Stimulated activated CD4-positive, alpha-beta T cell treated with anti-CD3 and anti-CD28 coated beads, Interleukin-1b, Interleukin-23, amount 100 ng/mL, for 24 hours (primary cell): ENCODE measurements at places on chromosomes 7 and 10.

DNA sequence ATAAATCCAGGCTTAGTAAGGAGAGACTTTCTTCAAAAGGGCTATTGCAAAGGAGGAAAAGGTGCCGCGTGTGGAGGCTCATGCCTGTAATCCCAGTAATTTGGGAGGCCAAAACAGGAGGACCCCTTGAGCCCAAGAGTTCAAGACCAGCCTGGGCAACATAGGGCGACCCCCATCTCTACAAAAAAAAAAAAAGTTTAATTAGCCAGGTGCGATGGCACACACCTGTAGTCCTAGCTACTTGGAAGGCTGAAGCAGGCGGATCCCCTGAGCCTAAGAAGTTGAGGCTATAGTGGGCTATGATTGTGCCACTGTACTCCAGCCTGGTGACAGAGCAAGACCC lies 32.2 kb downstream of the TMEM130 start:
- no peak for DNase-seq

- DNase-seq = no peak
Observed at GRCh38 chr10:72692744-72692993, 726 bp downstream of the MCU start.

DNA sequence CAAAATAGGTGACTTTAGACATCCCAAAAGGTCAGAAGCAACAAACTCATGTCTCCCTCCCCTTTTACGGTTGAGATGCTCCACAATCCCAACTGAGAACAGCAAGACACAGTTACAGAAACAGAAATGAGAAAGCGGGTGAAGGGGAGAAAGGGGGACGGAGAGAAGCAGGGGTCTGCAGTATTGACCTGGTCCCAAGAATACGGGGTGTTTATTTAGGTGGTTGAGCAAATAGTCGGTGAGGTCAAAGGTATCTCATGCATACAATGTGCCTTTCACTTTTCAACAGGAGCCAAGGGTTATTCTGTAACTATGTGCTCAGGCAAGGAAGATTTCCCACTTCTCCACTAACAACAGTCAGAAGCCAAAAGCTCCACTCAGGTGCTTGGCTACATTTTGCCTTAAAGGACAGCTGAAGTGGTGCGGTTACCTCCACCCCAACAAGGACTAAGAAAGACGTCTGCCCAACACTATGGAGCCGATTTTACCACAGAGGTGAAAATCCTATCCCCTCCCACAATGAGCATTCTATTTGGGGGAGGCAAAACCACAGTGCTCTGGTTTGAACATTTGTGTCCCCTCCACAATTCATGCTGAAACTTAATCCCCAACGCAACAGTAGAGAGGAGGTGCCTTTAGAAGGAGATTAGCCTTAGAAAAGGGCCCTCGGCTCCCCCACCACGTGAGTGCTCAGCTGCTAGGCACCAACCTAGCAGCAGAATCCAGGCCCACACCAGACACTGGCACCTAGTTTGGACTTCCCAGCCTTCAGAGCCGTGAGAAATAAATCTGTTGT lies 77.9 kb downstream of the PARD3 start:
- DNase-seq = no peak

DNA sequence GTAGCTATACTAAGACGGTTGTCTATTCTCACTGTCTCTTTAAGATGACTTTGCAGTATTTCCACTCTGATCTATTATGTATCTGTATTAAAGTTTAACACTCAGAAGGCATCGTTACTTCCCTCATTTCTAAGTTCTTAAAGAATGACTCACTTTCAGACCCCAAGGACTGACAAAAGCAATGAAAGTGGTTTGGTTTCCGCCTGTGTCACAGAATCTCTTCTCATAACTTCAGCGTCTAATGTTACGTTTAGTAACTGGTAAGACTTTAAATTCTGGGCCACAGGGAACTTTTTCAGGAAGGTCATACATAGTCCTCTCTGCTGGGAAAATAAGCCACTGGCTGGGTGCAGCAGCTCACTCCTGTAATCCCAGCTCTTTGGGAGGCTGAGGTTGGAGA lies 892.0 kb upstream of the AUTS2 start:
- no peak for DNase-seq

DNA sequence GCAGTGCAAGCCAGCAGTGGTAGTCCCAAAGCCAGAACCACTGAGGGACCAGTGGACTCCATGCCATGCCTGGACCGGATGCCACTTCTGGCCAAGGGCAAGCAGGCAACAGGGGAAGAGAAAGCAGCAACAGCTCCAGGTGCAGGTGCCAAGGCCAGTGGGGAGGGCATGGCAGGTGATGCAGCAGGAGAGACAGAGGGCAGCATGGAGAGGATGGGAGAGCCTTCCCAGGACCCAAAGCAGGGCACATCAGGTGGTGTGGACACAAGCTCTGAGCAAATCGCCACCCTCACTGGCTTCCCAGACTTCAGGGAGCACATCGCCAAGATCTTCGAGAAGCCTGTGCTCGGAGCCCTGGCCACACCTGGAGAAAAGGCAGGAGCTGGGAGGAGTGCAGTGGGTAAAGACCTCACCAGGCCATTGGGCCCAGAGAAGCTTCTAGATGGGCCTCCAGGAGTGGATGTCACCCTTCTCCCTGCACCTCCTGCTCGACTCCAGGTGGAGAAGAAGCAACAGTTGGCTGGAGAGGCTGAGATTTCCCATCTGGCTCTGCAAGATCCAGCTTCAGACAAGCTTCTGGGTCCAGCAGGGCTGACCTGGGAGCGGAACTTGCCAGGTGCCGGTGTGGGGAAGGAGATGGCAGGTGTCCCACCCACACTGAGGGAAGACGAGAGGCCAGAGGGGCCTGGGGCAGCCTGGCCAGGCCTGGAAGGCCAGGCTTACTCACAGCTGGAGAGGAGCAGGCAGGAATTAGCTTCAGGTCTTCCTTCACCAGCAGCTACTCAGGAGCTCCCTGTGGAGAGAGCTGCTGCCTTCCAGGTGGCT lies 97.7 kb downstream of the TACC2 start:
- no peak for DNase-seq

- no peak for DNase-seq
Observed at GRCh38 chr7:34225193-34225592, 319.9 kb downstream of the BMPER start.

- no peak for DNase-seq
Observed at GRCh38 chr7:2819954-2820397, 24.1 kb downstream of the GNA12 start.

DNA sequence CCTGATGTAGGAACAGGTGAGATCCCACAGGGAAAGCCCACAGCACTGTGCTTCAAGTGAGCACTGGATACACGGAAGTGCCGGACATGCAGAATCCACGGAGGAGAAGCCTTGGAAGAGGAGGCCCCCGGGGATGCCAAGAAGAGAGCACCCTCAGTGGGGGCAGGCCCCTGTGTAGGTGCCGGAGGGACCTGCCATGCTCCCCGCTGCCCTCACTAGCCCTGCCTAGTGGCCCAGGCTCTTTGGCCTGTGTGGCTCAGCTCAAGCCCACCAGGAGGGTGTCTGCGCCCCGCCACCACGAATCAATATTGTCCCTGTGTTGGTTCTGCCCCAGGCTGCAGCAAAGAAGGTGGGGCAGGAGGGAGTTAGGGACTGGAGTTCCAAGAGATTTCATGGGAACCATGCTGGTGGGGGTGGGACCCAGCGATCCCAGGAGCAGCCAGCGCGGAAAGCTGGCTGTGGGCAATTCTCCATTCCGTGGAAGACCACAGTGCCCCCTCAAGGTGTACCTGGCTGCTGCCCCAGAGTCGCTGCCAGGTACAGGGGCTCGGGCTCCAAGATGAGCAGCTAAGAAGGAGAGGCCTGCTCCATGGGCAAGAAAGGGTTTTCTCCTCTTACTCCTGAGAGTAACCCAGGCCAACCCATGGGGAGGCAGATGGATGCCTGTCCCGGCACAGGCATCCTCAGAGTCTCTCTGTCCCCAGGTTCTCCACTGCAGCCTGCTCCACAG lies 34.9 kb upstream of the LEP start:
- no peak for DNase-seq

- no peak for DNase-seq
Observed at GRCh38 chr7:158810846-158811245, 18.5 kb downstream of the ESYT2 start.

GRCh38 chr7:2675256-2675764 lies 12.7 kb upstream of the AMZ1 start:
- no peak for DNase-seq

GRCh38 chr7:103297837-103298179 lies 573 bp downstream of the PMPCB start:
- no peak for DNase-seq

GRCh38 chr10:9681655-9682054 lies 1336.0 kb upstream of the CELF2 start:
- no peak for DNase-seq

- no peak for DNase-seq
Observed at GRCh38 chr7:34806831-34807230, 148.8 kb downstream of the NPSR1 start.

DNA sequence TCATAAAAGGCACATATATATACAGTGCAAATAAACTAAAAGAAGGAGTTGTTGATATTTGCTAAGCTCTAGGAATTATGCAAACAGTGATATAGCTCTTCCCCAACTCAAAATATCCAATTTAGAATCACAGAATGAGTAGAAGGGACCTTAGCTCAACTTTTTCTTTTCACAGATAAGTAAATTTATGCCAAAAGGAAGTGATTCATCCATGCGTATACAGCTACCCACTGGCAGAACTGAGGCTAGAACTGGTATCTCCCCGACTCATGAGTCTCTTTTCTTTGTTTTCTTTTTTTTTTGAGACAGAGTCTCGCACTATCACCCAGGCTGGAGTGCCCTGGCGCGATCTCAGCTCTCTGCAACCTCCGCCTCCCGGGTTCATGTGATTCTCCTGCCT lies 54.2 kb upstream of the SVIL start:
- DNase-seq = no peak

GRCh38 chr10:46220872-46221538 lies 65.8 kb upstream of the ANTXRL start:
- no peak for DNase-seq

DNA sequence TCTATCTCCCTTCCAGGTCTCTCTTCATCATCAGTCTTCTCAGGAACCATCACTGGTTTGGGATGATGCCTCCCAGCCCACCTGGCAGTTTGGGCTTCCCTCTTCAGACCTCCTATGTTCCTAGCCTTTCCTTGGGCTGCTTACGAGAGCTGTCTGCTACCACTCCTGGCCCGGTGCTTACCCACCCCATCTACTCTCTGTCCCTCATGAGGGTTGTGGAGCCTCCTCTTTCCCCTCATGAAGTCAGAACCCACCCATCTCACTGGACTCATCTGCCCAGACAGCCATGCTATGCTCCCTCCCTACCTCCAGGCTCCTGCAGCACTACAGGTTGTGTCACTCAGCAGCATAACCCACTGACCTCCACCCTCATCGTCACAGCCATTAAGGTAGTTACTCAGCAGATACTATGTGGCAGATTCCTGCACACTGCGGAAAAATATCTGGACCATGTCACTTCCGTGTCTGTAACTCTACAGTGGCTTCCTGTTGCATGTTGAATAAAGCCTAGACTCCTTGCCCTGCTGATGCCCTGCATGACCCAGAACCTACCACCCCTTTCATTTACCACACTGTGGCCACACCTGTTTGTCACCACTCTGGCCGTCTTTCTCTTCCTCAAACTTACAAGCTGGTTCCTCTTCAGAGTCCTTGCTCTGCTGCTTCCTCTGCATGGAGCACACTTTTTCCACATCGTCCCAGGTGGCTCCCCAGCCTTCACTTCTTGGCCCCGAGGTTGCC lies 2.0 kb downstream of the DBNL start:
- no peak for DNase-seq

GRCh38 chr10:46299536-46300369 lies 13.0 kb downstream of the ANTXRL start:
- DNase-seq = no peak

- no peak for DNase-seq
Observed at GRCh38 chr7:143882020-143882603, 19.9 kb downstream of the TCAF1 start.

DNA sequence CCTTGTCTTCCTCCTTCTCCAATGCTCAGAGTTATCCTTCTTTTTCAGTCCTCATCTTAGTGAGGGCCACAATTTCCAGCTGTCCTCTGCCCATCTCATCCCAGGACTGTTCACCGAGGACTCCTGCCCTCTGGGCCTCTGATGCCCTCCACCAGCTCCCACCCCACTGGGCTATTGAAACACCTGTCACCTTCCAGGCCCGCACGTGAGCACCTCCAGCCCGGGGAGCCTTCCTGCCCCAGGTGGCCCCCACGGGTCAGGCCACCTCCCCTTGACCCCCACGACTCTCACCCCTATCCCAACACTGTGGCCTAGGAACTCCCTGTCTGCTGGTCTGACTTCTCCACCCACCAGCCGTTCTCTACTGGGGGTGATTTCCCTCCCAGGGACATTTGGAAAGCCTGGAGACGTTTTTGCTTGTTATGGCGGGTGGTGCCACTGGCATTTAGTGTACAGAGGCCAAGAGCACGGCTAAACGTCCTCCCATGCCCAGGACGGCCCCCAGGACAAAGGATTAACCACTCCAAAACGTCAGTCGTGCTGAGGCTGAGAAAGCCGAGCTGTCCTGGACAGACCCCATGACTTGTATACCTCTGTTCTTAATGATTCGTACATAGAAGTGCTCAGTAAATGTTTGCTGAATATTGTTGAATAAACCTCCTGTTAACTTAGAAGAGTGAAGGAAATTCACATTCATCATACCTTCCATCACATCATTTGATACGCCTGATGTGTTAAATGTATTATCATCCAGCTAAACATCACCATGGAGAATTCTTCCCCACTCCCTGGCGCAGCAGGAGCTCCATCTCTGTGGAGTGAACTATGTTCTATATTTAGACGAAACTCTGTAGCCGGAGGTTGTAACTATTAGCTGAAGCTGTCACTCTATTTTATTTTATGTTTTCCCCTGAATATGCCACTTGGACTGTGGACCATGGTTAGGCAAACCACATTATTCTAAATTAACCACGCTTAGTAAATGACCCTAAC lies 270.1 kb upstream of the SHH start:
- DNase-seq = no peak

GRCh38 chr10:124062390-124062789 lies 31.0 kb downstream of the CHST15 start:
- no peak for DNase-seq
